RWPE1 (cell line): ENCODE measurements at places on chromosomes 6 and 20.

DNA sequence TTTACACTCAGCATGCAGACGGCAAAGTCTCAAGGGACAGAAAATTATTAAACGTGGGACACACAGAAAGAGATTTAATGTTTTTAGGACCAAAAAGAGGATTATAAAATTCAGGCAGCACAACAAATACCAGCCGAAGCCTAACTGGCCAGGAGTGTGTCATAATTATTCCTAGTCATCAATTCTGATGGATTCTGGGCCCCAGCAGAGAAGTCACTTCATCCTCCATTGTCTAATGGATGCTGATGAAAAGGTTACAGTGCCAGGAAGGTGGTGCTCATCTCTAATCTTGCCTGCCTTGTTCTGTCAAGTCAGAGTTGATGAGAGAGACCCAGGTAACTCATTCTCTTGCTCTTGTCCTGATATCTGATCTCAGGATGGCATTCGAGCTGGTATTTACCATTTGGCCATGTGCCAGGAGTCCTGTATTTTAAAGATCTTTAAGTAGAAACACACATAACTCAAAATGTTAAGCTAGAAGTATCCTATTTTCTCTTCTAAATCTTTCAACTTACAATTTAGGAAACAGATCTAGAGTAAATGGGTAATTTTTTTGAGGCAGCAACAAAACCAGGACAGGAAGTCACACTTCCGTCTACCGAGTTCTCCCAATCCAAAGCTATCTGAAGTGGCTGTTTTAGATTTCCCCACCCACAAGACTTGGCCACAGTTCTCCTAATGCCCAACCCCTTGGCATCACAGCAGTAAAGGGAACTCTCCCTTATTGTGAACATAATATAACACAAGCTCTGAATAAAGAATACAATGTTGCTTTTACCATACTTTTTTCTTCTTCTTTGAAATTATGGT is 50.0 kb downstream of the ADAT2 start:
- no peak for DNase-seq

- DNase-seq = peak; percentile 47
Observed at GRCh38 chr6:157982102-157982562, 469 bp downstream of the SYNJ2 start.

DNA sequence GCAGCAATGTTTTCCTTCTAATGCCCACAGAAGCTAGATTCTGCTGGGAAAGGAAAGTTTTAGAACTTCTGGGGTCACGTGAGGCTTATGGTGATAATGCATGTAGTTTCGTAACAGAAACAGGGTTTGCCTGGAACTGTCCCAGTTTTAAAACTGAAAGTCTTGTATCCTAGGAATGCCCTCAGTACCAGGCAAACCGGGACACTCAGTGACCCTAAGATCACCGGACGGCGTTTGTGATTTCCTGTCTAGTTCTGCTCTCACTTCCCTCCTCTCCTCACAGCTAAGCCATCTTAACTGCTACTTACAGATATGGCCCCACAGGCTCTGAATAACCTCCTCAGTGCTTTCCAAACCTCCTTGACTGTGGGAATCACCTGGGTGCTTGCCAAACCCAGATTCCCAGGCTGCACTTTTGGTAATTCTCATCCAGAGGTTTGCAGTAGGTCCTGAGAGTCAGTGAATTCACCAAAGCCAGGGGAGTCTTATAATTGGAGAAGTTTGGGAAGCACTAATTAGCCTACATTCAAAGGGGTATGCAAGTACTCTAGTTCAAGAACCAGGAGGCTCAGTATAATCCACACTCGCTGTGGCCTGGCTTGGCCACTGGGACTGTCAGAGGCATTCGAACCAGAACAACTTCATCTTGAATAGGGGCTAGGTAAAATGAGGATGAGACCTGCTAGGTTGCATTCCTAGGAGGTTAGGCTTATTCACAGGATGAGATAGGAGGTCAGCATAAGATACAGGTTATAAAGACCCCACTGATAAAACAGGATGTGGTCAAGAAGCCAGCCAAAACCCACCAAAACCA is 231.6 kb upstream of the MYLIP start:
- DNase-seq = no peak

DNA sequence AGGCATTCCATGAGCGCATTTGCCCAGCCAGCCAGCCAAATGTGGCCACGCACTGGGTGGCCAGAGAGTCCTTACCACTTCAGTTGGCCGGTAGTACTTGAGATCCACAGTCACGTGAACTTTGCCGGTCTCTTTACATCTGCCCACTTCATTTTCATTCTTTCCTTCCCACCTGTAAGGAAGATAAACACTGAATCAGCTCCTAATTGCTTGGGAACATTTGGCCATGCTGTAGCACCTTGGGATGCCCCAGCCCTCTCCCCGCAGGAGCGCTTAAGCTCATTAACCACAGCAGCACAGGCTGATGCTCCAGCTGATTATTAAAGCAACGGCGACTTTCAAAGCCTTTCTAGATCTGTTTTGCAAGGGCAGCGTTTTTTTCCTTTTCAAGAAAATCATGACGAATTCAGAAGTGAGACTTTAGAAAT is 116.6 kb downstream of the FOXC1 start:
- DNase-seq = no peak

- DNase-seq = no peak
Observed at GRCh38 chr6:79399499-79399898, 137.7 kb downstream of the LCA5 start.

DNA sequence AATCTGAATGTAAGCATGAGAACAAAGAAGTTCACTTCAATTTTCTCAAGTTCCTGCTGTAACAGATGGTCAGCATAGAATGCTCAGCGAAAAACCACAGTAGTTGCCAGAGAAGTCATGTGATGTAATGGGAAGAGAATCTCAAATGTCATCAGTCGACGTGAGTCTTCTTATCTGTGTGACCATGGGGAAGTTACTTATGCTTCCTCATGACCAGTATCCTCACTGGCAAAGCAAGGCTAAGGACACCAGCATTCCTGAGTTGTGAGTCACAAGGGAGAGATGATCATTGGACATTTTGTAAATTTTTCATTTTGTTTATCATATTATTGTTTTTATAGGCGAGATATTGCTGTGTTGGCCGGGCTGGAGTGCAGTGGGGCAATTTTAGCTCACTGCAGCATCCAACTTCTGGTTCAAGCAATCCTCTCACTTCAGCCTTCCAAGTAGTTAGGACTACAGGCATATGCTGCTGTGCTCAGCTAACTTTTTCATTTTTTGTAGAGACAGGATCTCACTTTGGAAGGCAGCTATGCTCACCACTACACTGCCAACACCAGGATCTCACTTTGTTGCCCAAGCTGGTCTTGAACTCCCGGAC is 21.9 kb downstream of the SGK1 start:
- DNase-seq = peak; percentile 51

DNA sequence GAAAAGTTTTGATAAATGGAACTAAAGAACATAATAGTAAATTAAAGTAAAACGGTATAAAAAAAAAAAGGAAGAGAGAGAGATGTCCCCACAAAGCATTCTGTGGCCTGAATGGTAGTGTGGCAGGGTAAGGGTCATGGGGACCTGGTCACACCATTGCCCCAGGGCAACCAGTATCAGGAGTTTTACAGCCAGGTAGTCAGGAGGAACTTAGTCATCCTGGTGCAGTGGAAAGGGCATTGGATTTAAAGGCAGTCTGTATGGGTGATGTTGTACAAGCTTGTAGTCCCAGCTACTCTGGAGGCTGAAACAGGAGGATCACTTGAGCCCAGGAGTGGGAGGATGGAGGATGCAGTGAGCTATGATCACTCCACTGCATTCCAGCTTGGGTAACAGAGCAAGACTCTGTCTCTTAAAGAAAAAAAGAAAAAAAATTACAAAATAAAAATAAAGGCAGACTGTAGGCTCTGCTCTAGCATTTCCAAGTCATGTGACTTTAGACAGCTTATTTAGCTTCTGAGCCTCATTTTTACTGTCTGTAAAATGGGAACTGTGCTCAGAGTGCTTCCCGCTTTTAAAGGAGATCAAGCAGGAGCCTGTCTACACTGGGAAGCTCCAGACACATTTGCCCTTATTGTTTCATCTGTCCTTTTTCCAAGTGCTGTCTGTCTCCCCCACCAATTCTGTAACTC is 112.8 kb upstream of the ARMC2 start:
- DNase-seq = no peak

DNA sequence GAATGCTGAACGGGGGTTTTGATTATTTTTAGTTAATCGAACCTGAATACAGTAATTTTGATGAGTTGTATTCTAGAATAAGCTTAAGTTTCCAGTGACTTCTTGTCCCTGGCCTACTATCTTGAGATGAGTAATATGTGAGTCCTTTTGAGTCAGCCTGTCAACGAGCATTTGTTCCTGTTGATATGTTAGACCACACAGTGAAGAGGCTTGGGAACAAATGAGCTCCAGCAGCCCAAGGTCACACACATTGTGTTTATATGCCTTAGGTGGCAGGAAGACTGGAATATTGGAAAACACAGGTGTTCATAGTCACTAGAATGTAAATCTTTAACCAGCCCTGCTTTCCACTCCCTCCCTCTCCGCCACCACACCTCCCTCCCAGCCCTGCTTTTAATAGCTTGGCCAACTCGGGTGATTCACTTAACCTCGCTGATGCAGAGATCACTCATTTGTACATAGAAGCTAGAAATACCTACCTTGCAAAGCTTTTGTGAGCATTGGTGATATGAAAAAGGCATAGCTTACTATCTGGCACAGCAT is 9.1 kb downstream of the SMPDL3A start:
- peak; percentile 64 for DNase-seq

GRCh38 chr20:38059832-38060231 is 26.3 kb downstream of the RPRD1B start:
- DNase-seq = no peak

- DNase-seq = peak; percentile 26
Observed at GRCh38 chr6:107956586-107957307, 1.3 kb downstream of the SEC63 start.

DNA sequence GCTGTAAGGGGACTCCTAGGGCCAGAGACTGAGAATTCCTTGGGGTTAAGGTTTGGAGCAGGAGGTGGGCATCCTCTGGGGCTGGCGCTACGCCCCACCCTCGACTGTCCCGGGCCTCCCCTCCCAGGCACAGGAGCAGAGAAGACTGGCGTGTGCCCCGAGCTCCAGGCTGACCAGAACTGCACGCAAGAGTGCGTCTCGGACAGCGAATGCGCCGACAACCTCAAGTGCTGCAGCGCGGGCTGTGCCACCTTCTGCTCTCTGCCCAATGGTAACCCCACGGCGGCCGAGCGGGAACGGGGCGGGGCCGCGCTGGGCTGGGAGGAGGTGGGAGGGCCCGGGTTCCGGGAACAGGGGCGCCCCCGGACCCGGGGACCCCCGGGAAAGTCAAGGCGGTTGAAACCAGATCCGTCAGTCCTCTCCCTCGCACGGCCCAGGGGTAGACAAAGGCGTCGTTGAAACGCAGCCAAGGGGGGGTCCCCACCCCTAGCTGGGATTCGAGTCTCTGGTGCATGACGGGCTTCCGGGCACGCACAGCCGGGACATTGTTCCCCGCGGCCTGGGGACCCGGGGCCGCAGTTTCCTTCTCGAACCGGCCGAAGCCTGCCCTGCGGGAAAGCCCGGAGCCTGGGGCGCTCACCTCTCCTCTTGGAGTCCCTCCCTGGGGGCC is 844 bp downstream of the WFDC2 start:
- DNase-seq = no peak

DNA sequence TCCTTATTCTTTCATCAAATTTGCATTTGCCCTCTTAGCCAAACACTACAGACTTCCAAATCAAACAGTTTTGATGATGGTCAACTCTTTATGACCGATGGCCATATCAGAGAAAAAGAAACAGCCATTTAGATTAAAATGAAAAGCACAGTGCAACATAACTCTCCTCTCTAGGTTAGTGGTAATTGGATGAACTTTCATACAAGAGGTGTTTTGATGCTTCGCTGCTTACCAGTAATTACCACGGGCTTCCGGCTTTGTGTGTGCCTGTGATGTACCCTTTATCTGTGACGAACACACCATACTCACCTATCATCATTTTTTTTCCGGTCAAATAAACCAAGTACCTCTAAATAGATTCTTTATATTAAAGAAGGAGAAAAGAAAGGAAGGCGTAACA is 181.8 kb downstream of the FOXA2 start:
- DNase-seq = no peak

DNA sequence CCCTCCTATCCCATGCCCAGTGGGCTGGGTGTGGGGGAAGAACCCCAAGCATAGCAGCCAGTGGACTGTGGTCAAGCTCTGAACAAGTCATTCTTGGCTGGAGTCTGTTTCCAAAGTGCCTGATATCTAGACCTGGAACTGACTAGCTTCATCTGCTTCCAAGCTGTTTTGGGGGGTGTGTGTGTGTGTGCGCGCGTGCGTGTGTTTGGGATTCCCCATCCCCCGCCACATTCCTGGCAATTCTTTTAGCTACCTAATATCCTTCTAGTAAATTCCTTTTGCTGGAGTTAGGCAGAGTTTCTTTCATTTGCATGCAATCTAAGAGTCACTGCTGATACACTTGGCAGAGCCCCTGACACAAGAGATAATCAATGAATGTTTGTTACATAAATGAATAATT is 7.8 kb downstream of the PAK5 start:
- no peak for DNase-seq

DNA sequence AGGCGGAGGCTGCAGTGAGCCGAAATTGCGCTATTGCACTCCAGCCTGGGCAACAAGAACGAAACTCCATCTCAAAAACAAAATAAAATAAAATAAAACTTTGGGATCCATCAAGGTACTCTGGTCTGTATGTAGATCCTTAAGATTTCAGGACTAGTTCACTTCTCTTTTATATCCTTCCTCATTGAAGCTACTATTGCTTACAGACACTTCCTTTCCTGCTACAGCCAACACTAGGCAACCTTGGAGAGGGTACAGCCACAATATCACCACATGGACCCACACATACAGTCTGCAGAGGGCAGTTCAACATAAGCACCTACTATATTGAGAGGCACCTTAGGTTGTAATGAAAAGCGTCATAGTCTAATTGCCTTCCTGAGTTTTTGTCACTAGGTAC is 113.3 kb downstream of the ATXN1 start:
- DNase-seq = no peak

DNA sequence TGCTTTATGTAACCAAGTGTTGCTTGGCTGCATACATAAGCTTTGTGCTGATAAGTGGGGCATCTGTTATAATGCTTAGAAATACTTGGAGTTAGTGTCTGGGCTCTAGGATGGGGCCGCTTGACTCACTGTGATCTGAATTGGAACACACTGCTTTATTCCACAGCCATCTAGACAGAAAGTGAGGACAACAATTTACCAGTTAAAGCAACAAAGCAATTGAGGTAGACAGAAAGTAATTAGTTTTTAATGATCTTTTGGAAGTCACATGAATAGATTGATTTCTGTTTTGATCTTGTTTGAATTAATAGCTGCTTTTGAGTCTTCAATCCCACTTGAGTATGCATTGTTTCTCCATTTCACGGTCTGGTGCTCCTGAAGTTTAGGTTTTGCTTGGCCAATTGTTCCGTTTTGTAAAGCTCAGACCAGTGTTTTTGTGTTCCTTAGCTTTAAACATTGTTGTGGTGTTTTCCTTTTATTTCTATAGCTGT is 157.5 kb downstream of the TRMT11 start:
- no peak for DNase-seq

DNA sequence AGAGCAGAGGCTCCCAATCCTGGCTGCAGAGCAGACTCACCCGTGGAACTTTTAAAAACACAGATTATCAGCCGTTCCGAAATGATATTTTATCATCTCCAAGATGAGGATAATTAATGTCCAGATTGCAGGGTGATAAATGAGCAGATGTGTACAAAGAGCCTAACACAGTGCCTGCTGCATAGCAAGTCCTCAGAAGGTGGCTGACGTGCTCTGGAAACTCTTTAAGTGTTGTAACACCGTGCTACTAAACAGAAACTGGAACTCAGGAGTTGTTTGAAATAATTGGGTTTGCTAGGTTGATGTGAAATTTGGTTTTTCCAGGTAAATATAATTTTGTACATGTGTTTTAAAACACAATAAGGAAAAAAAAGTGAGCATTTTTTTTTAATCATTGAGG is 118.0 kb downstream of the ARMC2 start:
- DNase-seq = no peak

- DNase-seq = peak; percentile 22
Observed at GRCh38 chr6:37480118-37480736, 19.5 kb downstream of the CCDC167 start.
